ENCODE measurements at places on chromosomes 12 and 14.

DNA sequence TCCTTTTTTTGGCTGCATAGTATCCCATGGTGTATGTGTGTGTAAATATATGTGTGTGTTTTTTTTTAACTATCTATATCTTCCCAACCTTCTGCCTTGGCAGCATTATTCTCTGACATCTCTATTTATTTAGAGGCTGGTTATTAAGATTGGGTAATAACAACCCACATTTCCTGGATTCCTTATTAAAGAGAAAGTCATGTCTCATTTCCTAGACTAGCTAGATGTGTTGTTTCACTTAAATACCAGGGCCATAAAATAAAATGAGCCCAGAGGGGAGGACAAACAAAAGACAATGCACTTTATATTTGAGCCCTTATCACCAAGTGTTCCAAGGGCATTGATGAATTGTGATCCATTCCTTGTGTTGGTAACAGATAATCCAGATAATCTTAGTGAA, 169.1 kb downstream of the SLC5A8 start:
- no peak for DNase-seq

- DNase-seq, result no peak
Observed at GRCh38 chr12:57616383-57617101, 5.3 kb downstream of the ARHGEF25 start.

GRCh38 chr12:18221726-18222125, 39.6 kb upstream of the PIK3C2G start:
- no peak for DNase-seq

GRCh38 chr12:92939116-92939515, 10.0 kb upstream of the EEA1 start:
- no peak for DNase-seq

- no peak for DNase-seq
Observed at GRCh38 chr12:31205054-31205453, 120.9 kb downstream of the SINHCAF start.
